NCI-H446 (cell line): ENCODE measurements at places on chromosomes 4 and X.

DNA sequence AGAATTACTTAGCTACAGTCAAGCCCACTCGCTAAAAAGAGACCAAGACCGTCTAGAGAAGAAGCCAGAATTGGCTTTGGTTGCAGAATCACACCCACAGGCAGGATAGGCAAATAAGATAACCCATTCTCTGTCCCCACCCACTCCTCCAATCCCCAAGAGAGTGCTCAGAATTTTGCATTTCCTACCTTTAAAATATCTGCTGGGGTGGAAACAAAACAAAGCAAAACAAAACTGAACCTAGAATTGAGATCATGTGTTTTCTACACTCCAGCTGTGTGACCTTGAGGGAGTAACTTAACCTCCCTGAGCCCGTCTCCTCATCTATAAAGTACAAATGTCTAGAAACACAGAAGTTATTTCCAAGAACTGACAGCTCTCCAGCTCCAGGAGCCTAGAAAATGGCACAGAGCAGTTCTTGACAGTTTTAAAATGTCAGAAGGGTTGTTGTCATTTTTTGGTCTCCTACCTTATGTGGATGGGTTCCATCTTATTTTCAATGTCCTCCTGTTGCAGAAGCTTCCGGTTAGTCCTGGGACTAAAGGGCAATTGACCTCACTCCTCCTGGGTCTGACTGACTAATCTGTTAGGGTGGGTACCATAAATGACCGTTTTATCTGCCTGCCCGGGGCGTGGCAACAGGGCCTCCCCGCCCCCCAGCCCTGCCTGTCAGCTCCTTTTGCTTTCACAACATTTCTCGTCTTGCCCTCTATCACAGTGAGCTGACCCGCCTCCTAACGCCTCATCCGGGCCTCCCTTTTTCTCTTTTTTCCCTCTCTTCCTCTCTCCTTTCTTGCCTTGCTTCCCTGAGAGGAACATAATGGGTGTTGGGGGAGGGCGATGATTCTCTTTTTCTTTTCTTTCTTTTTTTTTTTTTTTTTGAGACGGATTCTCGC, 114.0 kb downstream of the RBM47 start:
- DNase-seq = no peak

GRCh38 chr4:163071308-163071707, 95.4 kb downstream of the NAF1 start:
- no peak for DNase-seq

DNA sequence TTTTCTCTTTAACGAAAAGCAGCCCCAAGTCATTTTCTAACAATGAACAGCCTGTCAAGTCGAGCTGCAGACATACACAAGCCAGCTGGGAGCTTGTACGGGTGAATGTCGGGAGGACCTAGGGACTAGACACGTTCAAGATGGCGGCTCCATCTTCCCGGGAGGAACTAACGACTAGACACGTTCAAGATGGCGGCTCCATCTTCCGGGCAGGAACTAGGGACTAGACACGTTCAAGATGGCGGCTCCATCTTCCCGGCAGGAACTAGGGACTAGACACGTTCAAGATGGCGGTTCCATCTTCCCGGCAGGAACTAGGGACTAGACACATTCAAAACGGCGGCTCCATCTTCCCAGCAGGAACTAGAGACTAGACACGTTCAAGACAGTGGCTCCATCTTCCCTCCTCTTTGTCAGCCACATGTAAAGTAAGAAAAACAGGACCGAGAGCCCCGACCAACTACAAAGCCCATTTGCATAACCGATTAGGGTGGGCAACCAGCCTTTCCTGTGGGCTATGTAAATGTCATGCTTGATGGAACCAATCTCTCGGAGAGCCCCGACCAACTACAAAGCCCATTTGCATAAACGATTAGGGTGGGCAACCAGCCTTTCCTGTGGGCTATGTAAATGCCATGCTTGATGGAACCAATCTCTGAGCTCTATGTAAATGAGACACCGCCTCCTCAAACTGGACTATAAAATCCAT, 175.5 kb downstream of the DHRSX start:
- no peak for DNase-seq

GRCh38 chr4:186772936-186773487, 49.4 kb upstream of the FAT1 start:
- no peak for DNase-seq

GRCh38 chr4:42122237-42122636, 30.2 kb downstream of the BEND4 start:
- no peak for DNase-seq

DNA sequence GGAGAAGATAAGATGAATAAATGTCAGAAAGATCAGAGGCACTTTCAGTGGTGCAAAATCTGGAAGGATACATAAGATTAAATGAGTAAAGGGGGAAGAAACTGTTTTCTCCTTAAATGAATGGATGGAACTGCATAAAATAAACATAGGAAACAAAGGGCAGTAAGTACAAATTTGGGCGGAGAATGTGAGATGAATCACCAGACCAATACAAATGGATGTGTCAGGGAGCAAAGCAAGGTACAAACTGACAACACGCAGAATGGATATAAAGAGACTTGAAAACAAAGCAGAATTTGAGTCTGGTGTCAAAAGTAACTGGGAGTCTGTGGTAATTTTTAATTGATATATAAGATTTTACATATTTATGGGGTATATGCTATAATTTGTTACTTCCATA, 175.3 kb upstream of the PCDH18 start:
- no peak for DNase-seq

GRCh38 chr4:89899152-89899551, 4.5 kb downstream of the MMRN1 start:
- no peak for DNase-seq
